NCI-H345 (cell line): ENCODE measurements at places on chromosomes 7 and 10.

DNA sequence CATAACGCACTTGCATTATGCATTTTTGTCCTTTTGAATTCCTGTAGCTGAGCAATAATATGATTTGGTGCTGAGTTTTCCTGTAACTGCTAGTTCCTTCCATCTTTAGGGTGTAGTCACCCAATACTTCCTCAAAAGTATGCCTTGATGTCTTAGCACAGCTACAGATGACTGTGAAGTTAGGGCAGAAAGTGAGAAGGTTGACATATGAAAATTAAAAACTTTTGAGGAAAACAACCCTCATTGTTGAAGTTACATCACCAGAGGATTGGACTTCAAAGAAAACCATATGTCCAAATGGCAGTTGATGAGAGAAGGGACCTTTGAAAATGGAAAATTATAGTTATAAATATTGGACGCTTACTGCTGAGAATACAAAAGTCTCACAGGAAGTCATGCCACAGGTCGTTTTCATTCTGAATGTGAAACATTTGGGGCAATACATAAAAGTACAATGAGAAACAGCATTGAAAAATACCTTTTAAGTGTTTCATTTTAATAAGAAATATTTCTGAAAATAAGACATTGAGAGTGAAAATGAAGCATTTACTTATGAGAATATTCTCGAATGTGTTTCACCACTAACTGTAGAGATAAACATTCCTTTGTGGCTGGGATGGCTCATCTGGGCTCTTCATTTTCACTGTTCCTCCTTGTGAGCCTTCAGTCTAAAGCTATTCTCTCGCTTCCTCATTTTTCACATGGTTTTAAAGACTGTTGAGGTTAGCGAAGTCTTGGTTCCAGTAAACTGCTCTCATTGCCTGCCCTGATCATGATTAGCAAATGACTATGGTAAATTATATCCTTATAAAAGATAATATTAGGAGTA, 61.4 kb upstream of the NME8 start:
- no peak for DNase-seq

DNA sequence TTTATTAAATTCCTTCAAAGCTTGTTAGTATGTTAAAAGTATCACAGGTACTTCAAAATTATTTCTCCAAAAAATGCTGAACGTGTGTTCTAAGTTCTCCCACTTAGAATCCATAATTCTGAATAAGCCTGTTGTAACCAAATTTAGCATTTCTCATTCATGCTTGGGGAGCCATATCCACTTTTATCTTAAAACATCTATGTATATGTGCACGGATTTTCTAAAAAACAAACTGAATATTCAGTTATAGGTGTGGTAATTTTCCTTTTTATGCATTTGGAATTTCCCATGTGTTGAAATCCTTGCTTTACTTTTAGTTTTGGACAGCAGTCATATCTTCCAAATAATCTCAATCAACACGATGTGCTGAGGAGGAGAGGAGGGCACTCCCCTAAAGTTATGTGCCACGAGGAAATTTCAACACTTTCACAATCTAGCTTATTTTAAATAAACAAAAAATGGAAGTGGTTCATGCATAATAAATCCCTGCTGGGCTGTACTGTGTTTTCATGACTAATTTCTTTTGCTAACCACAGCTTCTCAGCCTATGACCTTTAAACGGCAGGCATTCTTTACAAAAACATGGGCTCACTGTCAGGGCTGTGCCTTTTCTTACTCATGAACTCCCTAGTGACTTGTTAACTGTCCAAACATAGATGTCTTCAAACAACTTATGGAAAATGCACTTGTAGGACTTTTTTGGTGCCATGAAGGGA, 380.3 kb upstream of the SEMA3C start:
- no peak for DNase-seq

DNA sequence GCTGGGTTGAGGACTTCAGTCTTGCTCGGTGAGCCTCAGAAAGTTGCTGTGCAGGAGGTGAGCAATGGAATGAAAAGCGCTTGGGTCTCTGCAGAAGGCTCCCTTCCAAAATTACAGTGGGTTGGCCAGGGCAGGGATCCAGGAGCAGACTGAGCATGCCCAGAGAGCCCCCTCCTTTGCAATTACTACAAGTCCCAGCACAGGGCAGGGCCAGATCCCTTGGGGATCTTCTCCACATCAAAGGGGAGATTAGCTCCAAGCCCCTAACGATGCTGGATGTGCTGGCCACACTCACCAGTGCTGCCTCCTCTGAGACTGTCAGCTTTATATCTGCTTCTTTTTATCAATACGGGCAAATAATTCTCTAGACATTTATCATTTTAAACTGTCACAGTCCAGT, 337.5 kb downstream of the RPS24 start:
- DNase-seq, result no peak

GRCh38 chr7:21142081-21142480, 285.8 kb upstream of the SP4 start:
- no peak for DNase-seq

DNA sequence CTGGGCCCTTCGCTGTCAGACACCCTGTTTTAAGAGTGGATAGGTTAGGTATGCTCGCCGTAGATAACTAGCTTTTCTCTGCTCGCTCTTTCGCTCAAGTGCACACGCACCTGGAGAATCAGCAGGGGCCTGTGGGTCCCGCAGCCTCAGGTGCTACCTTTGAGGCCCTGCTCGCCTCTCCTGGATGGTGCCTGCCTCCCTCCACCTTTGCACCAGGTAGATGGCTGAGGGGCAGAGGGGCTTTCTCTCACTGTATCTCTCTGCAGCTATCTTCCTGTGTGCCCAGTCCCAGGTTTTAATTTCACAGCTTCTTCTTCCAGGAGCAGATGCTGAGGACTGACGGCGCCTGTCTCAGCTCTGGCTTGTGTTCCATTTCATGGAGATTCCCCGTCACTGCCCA, 227.9 kb downstream of the TCF7L2 start:
- no peak for DNase-seq

GRCh38 chr7:121373177-121373576, 22.9 kb downstream of the FAM3C start:
- DNase-seq, result no peak

DNA sequence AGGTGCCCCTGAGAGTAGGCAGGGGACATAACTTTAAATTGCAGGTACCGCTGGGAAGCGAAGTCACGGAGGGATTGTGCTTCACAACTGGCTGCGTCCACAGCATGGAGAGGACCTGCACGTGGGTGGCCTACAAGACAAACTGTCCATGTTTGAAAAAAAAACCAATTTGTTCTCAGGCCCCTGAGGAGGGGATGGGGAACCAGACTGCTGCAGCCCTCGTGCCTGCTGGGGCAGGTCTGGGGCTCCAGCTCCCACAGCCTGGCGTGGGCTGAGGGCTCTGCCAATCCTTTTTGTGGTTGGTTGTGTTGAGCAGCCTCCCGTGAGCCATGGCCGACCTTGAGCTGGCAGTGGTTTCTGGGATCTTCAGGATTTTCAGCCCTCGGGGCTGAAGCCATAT, 9.7 kb downstream of the SFRP5 start:
- DNase-seq, result no peak

DNA sequence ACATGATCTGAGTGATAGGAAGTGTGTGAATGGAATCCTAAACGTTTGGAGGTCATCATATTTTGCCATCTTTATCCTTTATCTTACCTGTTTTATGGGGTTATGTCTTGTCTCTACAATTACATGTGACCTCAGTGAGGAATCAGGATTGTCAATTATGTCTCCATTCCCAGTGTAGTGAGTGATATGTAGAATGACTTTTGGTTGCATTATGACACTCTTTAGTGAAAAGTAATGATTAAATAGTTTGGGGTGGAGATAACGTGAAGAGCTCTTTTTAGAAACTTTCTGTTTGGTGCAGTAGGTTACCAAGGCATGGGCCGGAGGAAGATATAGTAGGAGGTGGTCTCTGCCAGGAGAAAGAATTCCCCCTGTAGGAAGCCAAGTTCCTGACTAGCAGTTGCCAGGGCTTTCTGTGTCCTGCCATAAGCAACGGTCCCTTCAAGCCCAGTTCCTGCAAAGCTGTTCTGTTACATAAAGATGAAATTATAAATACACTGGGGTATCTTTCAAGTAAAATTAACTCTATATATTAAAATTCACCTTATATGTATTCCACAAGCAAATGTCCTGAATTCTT, 228.2 kb downstream of the NSUN6 start:
- no peak for DNase-seq

DNA sequence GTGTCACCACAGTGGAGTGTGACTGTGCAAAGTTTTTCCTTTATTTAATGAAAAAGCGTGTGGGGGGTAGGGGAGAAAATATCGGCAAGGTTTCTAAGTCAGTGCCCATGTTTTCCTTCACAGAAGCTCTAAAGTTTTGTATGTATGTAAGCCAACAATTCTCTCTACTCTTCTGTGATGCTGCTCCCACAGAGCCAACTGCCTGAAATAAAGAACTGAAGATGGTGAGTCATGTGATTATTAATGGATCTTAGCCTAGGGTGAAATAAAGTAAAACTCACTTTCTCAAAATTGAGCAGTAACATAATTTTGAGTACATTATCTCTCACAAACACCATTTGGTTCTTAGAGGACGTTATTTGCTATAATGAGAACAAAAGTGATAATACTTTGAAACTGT, 143.7 kb downstream of the ELMO1 start:
- DNase-seq, result no peak

GRCh38 chr10:110500515-110500905, 2.8 kb downstream of the DUSP5 start:
- no peak for DNase-seq

DNA sequence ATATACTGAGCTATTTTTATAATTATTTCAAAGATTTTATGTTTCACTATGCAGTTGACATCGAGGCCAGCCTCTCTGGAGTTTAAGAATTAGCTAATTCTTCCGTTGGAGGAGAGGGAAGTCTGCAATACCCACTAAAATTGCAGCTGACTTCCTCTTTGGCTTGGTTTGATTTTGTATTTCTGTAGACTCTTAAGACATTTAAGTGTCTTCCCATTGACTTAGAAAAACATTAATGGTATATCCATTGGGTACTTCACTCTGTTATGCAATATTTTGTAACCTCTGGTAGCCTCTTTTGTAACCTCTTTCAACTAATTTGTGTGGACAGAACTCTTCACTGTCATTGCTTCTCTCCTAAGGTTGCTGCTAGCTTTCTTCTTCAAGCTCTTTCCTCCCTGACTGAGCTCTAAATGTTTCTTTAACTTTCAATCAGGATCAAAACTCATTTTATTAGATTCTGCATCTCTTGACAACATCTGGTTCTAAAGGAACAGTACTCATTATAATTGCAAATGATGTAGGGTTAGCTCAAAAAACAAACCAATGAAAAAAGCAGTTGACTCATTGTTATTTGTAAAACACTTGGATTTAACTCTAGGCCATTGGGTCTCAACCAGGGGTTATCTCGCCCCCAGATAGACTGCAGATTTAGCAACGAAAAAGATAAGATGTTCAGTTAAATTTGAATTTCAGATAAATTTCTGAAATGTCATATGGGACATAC, 1.7 kb upstream of the ANKRD22 start:
- DNase-seq, result no peak

DNA sequence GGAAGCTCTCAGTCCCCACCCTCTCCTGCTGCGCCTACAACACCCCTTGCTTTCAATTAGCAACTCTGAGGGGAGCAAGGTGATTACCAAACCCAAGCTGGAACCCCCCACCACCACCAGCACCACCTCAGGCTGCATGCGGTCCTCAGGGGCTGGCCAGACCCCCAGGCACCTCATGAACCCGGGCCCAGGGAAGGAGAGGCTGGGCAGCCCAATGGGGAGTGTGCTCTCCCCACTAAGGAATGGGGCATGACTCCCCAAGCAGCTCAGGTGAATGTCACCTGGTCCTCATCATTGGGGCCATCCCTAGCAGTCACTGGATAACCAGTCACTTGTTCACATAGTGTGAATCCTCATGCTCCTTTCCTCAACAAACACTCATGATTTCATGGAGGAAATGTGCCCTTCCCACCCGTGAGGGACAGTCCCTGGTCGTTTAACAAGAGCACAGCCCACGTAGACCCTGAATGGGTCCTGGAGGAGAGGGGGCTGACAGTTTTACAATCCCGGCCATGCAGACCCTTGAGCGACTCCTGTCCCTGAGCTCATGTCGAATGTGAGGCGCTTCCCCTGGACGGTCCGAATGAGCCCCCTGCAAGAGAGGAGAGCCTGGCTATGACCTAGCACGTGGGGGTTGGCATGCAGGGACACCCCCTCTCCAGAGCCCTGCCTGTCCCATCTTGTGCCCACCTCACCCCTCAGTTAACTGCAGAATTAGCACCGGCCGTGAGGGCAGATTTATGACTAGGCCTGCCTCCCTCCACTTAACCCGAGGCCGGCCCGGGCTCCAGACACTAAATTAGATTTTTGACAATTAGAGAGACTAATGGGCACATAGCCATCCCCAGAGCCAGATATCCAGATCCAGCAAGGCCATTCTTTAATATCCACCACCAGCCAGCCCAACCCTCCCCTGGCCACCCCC, 29.1 kb downstream of the POLL start:
- DNase-seq, result no peak

GRCh38 chr7:47241112-47242065, 340.5 kb downstream of the TNS3 start:
- DNase-seq, result no peak

DNA sequence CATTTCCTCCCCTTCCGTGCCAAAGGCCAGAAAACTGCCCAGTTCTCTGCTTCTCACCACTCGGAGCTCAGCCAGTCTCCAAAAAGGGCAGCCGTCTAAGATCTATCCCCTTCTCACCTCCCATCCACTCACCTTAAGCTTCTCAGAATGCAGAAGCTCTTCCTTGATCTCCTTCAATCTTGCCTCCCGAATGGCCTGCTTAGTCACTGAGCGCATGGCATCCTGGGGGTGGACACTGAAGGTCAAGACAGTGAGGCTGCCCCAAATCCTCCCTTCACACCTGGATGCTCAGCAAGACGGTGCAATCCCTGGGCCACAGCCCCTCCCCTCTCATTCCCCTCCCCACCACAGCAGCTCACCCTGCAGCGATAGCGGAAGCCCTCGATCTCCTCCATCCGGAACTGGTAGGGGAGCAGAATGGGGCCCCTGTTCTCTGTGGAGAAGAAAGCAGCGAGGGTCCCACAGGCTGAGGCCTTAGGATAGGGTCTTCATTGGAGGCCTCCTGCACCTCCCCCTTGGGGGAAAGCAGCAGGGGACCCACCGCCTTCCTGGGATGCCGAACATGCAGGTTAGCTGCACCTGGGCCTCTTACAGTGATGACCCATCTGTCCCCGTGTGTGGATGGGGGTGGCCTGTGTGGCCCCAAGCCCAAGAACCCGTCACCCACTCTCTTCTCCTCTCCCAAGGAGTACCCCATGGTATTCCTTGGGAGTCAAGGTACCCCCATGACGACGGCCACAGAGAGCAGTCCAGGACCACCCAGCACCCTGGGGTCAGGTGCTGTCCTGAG, 4.7 kb downstream of the DDX56 start:
- no peak for DNase-seq

- no peak for DNase-seq
These were observed 54.7 kb upstream of the CHST3 start for GRCh38 chr10:71909399-71910083.
